H7 (cell line): ENCODE measurements at places on chromosomes 16 and 17. TPM values are rescaled to one million over a fixed set of nuclear protein-coding genes. Genes with fewer than 3 reads are reported as not detected.

The DPEP3 gene
- 0.03 and 0.48 TPM in 2 replicates for total RNA-seq

The EVPLL gene
- total RNA-seq = not detected in 2 replicates

The KRT31 gene
- total RNA-seq = not detected in 2 replicates

The GRB7 gene
- 34.3 and 61.6 TPM in 2 replicates for total RNA-seq

The PPY gene
- total RNA-seq = not detected in 2 replicates

The CIBAR2 gene
- not detected in 2 replicates for total RNA-seq
